ENCODE measurements at places on chromosomes 11 and 22.
A peak's percentile ranks its signal among the peaks of the same experiment; 100 is the strongest.

DNA sequence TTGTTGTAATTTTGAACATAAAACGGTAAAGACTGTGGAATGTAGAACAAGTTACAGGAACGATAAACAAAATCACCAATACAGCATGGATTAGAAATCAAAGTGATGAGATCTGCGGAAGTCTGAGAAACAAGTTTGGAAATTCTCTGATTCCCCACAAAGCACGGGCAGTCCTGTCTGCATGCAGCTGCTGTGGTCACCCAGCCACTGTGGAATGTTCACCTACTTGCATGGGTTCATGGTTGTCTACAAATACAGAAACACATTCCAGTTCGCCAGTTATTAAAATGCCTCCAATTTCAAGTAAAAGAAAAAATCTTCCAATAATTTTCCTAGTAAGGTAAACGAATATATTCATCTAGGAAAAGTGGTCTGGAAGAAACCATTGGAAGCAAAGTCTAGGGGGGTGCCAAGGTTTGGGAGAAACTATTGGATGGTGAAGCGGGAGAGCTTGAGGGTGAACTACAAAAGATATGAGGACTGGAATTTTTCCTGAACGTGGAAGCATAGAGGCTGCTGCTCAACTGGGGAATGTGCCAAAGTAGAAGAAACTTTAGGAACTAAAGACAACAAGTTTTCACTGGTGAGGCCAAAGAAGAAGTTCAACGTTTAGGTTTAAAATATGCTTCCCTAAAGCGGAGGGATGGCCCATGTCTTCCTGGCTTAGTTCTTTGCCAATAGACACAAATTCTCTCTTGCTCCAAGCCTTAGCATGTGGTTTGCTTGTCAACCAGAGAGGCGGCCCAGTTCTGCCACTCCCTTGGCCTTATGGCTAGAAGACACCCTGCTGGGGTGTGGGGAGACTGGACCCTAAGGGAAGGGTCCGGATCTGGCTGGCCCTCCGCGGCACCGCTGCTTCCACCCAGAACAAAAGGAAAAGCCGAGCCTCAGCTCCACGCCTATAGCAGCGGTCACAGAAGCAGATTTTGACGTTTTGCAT is 70.2 kb downstream of the CTTN start:
- no peak for DNase-seq

- no peak for DNase-seq
Observed at GRCh38 chr11:9568161-9568853, 5.2 kb upstream of the WEE1 start.

DNA sequence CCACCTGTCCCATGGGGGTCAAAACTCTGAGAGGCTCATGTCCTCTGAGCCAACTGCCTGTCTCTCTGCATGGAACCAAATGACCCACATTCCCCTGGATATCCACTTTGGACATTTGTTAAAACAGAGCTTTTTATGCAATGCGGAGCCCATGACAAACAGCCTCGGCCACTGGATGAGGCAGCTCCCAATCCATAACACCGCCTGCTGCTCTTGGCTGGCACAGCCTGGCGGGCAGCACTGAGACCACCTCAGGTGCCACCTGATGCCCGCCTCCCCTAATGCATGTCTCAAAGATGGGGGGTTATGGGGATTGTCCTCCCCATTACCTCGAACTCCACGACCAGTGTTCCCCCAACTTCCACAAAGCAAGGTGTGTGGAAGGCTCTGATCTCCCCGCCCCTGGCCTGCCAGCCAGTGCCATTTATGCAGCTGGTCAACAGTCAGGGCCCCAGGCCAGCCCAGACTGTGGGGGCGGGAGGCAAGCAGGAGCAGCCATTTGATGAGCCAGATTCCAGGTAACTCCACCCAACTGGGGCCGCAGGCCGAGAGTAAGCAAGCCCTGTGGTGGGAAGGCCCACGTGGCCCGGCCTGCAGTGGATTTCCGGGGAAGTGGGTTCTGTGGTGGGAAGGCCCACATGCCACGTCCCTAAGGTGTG is 84.2 kb downstream of the PHF21B start:
- DNase-seq = no peak

GRCh38 chr11:123185326-123185725 is 9.7 kb downstream of the CLMP start:
- no peak for DNase-seq

DNA sequence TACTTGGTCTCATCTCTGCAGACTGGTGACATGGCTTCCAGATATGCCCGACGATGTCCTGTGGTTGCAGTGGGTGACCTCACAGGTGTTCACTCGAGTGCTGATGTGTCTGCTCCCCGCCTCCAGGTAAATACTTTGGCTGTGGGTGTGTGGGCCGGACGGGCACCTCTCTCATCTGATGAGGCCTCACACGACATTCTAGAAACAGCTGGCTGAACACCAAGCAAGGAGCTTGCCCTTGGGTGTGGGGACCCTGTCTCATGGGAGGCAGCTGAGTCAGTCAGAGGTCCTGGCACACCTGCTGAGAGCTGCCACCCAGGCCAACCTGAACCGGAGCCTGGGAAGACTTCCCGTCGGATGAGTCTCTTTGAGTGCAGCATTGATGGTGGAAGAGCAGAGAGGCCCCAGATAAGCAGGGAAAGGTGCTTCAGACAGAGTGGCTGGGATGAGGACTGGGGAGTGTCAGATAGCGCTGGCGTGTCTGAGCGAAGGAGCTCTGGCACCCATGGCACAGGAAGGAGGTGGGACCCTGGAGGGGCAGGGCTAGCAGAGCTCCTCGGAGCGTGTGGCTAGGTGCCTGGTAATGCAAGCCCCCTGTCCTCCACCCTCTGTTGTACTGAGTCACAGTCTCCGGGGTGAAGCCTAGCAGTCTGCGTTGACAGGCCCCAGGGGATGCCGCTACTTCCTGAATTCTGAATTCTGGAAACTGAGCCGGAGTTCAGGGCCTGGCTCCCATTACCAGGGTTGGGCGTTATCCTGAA is 10.4 kb upstream of the SAMM50 start:
- no peak for DNase-seq

DNA sequence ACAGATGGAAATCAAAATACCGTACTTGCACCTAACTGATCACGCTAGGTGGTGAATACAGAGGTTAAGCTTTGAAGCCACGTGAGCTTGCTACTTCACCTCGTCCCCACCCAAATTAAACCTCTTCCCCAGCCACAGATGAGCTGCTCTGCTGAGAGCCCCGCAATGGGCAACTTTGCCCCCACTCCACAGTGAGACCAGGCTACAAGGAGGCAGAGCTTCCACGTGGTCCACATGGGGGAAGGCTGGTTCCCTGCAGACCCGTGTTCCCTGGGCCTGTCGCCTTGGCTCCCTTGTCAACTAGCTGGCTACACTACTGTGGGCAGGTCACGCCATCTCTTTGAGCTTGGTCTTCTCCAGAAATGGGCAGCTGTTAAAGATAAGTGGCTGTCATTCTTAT is 10.9 kb downstream of the CD5 start:
- DNase-seq = no peak

DNA sequence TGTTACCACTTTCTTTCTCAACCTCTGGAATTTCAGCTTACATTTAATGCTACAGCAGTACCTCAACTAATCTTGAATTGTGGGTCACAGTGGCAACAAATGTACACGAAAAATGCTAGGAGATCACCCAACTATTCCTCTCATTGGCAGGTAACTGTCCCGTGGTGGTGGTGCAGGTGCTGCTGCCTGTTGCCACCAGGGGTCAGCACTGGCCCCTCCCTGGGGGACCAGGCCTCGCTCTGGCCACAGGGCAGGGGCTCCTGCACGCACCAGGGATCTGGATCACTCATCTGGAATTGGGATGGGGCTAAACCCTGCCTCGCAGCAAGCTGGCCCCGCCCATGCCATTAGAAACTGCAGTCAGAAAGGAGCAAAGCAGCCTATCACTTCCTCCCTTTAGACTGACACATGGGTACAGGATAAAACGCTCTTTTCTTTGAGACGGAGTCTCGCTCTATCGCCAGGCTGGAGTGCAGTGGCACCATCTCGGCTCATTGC is 6.9 kb upstream of the POLDIP3 start:
- peak; percentile 26 for DNase-seq

DNA sequence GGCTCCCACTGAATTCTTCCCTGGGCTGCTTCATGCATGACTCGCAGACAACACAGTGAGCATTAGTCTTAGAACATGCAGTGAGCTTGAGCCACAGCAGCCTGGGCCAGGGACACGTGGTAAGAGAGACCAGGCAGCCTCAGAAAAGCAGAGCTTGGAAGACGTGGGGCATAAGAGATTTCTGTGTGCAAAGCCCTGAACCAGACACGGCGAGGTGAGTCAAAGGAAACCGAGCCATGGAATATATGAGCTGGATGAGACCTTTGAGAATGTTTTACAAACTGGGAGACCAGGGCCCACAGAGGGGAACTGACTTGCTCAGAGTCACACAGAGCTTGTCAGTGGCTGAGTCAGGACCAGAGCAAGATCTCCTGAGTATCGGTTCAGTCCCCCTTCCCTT is 8.5 kb upstream of the FXYD6 start:
- no peak for DNase-seq

- no peak for DNase-seq
Observed at GRCh38 chr11:68013611-68014156, 3.6 kb downstream of the ALDH3B1 start.

DNA sequence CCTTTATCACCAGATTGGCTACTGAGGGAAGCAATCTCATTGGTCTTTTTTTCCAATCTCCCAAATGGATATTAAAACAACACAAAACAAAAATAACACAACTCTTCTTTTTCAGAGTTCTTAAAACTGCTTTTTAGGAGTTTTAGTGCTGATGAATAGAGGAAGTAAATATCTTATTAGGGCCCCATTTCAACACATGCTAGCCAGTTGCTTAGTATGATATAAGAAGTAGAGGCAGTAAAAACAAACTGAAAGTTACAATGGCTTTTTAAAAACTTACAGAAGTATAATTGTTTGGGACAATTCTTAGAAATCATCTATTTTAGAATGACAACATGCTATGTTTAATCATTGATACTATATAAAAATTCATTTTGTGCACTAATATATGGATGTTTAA is 3.4 kb downstream of the C11orf71 start:
- DNase-seq = no peak

- DNase-seq = peak; percentile 87
Observed at GRCh38 chr11:66883016-66883965, 26.4 kb downstream of the LRFN4 start.

- DNase-seq = no peak
Observed at GRCh38 chr11:102513869-102514268, 16.7 kb downstream of the MMP7 start.

DNA sequence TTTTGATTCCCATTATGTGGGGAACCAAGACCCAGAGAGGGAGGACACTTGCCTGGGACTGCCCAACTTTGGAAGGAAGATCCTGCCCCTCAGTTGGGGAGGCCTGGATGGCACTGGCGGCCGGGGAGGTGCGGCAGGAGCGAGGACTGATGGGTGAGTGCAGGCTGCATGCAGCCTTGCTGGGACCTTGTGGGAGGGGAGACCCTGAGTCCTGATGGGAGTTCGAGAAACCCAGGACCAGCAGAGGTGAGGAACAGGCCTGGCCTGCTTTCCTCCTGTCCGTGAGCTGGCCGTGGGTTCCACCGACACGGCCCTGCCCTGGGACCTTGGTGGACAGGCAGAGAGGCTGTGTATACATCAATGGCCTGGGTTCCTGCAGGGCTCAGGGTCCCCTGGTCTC is 19.3 kb upstream of the SMIM38 start:
- DNase-seq = no peak

DNA sequence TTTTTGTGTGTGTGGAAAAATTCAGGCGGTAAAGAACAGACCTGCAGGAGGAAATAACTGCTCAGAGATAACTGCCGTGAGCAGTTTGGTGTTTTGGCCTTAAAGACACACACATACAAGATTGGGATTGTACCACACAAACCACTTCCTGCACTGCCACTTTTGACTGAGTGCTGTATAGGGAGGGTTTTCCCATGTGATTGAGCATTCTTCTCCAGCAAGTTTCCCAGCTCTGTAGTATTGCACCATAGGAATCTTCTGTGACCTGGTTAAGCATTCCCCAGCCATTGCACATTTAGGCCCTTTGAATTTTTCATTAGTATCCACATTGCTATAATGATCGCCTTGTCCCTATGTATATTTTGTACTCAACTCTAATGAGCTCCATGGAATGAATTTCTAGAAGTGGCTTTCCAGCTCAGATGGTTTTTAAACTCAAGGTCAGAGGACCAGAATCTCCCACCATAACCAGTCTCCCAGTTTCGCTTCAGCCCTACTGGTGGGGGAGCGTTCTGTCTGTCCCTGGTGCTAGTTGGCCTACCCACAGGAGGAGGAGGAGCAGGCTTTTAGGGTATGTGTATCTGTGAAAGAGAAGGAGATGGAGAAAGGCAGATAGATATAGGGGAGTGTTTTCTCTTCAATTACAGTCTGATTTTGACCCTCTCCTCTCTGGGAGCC is 9.3 kb downstream of the CD82 start:
- DNase-seq = no peak

DNA sequence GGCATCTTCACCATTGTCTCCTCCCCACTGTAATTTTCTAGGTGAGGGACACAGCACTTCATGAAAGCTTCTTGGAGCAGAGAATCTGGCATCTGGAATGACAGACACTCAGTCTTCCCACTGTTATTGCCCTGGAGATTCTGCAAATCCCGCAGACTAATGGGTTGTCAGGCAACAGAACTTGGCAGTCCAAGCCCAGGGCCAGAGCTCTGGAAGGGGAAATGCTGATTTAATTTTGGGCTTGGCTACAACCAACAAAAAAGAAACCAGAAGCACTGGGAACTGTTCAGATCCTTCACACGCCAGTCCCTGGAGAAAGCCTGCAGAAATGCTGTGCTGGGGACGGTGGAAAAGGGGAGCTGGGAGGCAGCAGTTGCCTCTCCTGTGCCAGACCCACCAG is 71.5 kb upstream of the BID start:
- no peak for DNase-seq

GRCh38 chr11:128572965-128573364 is 14.4 kb downstream of the ETS1 start:
- DNase-seq = no peak

- no peak for DNase-seq
Observed at GRCh38 chr11:101840704-101841103, 74.1 kb upstream of the CEP126 start.

DNA sequence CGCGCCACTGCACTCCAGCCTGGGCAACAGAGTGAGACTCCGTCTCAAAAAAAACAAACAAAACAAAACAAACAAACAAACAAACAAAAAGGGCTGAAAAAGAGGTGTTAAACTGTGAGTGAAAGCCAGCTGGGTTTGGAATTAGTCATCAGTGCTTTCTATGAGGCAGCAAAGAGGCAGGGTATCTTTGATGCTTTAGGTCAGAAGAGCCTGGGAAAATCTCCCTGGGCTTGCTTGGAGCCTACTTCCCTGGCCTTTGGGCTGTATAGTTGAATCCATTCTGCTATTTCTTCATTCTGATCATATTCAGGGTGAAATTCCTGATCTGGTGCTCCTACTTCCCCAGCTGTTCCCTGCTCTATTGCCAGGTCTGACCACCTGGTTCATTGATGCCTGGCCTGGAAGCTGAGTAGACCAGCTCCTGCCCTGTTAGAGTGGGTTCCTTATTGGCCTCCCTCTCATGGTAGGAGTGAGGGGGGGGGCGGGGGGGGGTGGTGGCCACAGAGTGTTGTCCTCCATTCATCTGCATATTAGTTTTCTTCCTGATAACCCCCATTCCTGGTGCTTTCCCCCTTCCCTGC is 65.6 kb downstream of the INSC start:
- DNase-seq = no peak
